ENCODE measurements at places on chromosomes 3 and 15.

GRCh38 chr3:14222457-14222856 is 43.8 kb downstream of the LSM3 start:
- no peak for DNase-seq

- no peak for DNase-seq
These were observed 191.9 kb upstream of the LINGO1 start for GRCh38 chr15:77824361-77825251.

- no peak for DNase-seq
These were observed 297.3 kb upstream of the UBE2E1 start for GRCh38 chr3:23508464-23508863.

DNA sequence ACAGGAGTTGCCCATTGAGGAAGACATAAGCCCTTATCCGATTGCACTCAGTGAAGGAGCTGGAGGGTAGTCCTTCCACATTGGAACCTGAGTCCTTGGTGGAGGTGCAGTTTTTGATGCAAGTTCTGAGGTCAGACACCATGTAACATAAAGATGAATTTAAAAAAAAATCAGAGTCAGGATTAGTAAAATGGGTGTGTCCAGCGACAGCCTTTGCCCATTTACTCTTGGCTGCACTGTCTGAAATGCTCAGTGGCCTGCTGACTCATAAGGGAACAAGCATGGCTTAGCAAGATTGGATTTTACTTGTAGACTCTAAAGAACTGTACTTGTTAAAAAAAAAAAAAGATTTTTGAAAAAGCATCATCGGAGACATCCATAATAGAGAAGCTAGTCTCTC is 241.1 kb upstream of the TOPAZ1 start:
- peak; percentile 72 for DNase-seq

DNA sequence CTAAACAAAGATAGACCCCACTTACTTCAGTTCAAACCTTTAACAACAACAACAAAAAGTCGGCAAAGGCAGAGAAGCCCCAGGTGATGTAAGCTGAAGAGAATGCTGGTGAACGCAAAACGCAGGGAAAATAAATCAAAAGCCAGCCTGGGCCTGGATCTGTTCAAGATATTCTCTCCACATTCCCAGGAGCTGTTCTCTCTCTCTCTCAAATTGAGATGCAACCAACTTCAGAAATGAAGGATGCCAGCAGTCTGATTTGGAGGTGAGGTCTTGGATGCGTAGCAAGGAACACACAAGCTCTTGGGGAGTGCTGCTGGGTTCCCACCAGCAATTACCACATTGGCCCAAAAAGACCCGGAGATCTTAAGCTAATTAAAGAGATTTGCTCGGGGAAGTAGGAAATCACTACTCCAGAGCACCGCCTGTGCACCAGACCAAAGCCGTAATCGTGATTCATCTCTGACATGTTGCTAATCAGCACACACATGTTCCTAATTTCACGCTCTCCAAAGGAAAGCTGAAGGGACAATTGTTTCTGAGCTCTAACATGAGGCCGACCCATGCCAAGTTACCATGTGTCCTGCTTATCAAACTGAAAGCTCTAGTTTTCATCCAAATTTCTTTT is 37.1 kb downstream of the IL17RD start:
- DNase-seq = peak; percentile 79

GRCh38 chr3:52851348-52851747 is 16.5 kb upstream of the MUSTN1 start:
- peak; percentile 64 for DNase-seq

DNA sequence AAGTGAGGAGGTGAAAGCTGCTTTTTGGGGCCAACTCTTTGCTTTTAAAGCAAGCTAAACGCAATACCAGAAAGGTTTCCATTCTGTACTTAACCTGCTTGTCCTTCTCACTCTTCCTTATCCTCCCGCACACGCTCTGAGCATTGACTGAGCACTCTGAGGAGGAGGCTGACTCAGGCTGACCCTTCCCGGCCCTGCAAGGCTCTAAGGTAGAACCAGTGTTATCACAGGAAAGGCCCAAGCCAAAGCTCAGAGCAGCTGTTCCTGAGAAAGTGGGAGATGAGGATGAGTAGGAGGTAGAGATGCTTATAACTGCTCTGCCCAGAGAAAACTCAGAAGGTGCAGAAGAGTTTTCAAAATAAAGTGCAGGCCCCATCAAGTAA is 2.3 kb downstream of the B3GNT5 start:
- DNase-seq = peak; percentile 71

- DNase-seq = no peak
These were observed 18.2 kb upstream of the EHHADH start for GRCh38 chr3:185272033-185272432.

DNA sequence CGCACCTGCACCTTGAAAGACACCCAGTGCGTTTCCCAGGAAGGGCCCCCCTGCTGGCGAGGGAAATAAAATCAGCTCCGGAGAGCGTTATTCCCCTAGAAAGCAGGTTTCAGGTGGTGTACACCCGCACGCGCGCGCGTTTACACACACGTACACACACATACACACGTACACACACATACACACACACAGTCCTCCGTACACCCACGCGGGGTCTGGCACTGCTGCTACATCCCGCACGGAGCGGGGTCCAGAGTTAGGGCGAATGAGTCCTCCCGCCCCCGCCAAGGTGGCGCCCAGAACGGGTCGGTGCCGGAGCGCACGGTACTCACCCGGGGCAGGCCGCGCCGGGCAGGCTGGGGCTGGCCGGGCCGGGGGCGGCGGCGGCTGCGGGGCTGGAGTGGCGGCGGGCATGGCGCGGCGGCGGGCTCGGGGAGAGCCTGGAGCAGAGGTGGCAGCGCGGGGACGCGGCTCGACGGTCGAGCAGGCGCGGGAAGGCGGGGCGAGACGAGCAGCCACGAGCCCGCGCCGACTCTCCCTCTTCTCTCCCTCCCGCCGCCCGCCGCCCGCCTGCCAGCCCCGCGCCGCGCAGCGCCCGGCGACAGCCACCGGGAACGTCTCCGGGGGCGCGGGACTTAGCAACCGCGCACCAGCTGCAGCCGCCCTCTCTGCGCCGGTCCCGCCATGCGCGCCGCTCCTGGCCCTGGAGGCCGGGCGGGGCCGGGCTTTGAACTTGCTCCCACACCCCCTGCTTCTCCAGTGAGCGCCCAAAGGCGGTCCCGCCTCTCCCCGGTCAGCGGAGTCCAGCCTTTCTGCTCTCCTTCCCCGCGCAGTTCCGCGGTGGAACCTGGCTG is at the start of gene DCLK3:
DCLK3 (minus strand) TSS at position 704 of the 854 bp plus-strand sequence; CDS start at position 414, 290 bp downstream.
- no peak for DNase-seq

- DNase-seq = peak; percentile 62
These were observed 8.4 kb upstream of the CD47 start for GRCh38 chr3:108099244-108099643.

- no peak for DNase-seq
These were observed 243.6 kb upstream of the CNTN3 start for GRCh38 chr3:74858086-74858485.

DNA sequence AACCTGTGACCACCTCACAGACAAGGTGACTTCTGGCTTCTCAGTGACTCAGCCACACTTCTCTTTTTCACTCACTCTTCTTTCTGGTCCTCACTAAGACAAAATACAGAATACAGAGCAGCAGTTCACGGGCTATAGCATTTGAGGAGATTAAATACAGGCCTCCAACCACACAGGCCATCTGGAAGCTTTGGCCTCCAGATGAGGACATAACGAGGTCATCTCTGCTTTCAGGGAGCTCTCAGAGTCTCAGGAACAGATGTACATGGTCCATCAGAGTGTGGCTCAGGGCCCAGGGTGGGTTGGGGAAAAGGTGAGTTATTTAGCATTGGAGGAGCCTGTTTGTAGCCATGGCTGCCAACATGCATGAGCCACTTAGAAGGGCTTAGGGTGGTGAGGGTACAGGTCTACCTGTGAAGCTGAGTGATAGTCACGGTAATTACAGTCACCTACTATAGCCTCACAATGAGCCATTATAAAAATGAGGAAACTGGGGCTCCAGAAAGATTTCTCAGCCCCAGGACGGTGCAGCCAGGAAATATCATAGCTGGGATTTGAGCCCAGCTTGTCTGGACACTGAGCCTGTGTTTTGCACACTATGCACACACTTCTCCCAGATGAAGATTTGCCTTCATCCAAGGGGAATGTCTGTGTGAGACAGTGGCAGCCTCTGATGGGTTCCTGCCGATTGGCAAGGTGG is 159.8 kb upstream of the CTDSPL start:
- no peak for DNase-seq

- no peak for DNase-seq
These were observed 477.7 kb downstream of the IGSF11 start for GRCh38 chr3:118556983-118557382.

GRCh38 chr3:136664771-136665170 is 87.4 kb downstream of the STAG1 start:
- no peak for DNase-seq

DNA sequence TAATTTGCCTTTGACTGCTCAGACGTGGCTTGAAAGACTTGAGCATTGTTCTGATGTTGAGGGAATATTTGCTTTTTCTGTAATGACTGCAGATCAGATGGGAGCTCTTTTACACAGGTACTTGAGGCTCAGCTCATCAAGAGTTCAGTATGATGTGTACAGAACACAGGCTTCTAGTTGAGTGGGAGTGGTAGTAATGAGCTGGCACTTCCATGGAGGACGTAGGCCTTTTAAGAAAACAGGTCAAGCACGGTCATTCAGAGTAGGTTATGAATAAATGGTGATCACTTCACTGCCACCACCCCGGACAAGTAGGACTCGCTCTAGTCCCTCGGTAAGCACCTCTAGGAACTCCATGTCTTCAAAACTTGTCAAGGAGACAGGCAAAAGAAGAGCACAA is 8.8 kb downstream of the EMC4 start:
- DNase-seq = no peak

DNA sequence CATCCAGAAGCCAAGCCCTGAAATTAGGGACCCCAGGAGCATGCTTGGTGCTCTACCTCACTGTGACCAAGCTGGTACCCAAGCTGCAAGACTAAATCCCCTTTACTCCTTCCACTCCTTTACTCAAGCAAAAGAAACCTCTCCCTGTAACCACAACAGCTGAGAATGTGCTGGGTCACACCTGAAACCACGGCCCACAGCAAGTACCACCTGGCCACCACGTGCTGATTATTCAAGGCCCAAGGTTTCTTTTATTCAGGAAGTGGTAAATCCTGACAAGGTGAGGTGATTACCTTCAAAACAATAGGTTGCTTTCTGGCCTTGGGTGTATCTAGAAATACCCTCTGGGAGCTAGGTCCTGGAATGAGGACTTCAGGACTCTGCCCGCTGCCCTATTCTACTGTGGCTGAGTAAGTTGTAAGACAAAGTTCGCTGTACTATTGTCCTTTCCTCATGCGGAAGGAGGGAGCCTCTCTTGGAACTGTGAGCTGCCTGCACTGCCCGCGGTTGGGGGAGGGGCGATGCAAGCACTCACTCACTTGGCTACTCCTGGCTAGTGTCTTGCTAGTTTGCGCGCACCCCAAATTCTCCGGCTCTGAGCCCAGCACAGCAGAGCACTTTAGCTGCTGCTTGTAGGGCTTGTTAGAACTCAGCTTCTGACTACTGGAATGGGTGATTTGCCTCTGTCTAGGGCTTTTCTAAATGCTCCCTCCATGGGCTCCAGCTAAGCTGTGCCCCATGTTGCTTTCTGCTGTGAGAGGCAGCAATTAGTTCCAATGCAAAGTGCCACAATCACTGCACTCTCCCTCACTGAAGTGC is 487.1 kb upstream of the CNTN3 start:
- DNase-seq = no peak

- no peak for DNase-seq
These were observed 276.3 kb downstream of the THSD4 start for GRCh38 chr15:71391421-71392088.

DNA sequence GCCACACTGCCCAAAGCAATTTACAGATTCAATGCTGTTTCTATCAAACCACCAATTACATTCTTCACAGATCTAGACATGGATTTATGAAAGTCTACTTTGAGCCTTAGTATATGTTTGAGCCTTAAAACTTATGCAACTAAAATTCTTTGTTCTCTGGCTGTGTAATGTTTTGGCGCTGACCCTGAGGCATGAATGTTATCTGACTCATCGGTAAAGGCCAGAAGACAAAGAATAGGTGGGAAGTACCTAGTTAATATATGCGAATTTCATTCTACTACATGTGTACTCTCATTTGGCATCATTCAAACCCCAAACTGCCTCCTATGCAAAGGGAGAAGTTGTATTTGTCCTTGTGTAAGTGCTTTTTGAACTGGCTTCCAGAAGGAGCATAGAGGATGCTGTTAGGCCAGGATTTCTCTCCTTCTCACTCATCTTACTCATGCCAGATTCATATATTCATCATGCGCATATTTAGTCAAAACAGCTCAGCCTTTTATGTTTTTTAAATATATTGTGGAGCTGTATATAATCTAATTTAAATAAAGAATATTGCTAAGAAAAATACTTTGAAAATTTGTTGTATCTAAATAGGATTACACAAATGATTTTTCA is 204.2 kb downstream of the NFKBIZ start:
- DNase-seq = peak; percentile 82

- peak; percentile 87 for DNase-seq
These were observed 22.0 kb downstream of the SLC7A14 start for GRCh38 chr3:170563712-170564423.

GRCh38 chr3:165359005-165359404 is 162.8 kb upstream of the SLITRK3 start:
- no peak for DNase-seq

DNA sequence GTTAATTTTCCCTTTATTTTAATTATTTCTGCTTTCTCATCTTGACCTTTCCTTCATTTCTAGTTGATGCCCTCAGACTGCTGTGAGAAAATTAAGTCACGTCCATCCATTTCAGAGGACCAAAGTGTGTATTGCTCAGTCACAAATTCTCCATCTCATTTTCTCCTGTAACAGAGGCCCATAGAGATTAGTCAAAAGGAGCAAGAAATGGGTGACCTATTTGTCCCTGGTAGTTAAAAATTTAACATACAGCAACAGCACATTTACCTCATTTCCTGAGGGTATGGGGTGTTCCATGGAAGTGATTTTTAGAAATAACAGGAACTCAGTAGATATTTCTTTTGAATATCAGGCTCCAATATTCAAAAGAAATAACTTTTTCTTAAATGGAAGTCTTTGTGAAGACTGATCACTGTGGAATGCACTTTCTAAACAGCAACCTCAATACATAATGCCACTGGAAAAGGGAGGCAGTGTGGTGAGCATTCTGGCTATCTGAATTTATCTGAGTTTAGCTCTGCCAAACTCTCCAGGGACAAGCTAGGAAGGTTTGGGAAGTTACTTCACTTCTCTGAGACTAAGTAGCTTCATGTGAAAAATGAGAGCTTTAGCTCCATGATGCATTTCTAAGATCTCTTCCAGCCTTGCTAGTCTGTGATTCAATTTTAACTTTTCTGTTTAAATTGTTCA is 808.2 kb downstream of the SQOR start:
- no peak for DNase-seq

GRCh38 chr3:131403216-131403895 is 21.8 kb downstream of the NUDT16 start:
- DNase-seq = no peak

DNA sequence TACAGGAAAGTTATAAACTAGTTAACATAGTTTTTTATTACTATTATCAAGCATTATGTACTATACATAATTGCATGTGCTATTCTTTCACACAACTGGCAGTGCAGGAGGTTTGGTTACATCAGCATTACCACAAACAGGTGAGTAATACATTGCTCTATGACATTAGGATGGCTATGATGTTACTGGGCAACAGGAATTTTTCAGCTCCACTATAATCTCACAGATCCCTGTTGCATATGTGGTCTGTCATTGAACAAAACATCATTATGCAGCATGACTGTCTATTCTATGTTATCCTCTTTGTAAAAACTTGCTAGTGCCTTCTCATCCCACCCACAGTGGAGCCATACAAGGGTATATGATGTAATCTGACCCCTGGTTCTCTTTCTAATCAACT is 36.5 kb upstream of the PDZRN3 start:
- peak; percentile 65 for DNase-seq
